ENCODE measurements at places on chromosomes 1 and 21. TPM values are rescaled to one million over a fixed set of nuclear protein-coding genes. Genes with fewer than 3 reads are reported as not detected.

Gene TRPM2
- total RNA-seq = 28.1 TPM

Gene TMEM61
- 4.4 TPM for total RNA-seq

Gene ST6GALNAC5
- total RNA-seq = 1.2 TPM

Gene SH2D1B
- 0.12 TPM for total RNA-seq

Gene CLCA4
- not detected for total RNA-seq

Gene MCOLN3
- 10.7 TPM for total RNA-seq

Gene INSRR
- total RNA-seq = not detected

Gene PLA2G2A
- total RNA-seq = not detected

Gene FCRLB
- total RNA-seq = 1.0 TPM

Gene TXNIP
- total RNA-seq = 2.5 TPM

Gene DYNLT5
- total RNA-seq = not detected

Gene LY9
- 0.22 TPM for total RNA-seq

Gene MCOLN2
- 11.3 TPM for total RNA-seq

Gene HPCAL4
- 5.2 TPM for total RNA-seq

Gene TEKT2
- total RNA-seq = not detected

Gene TMEM240
- total RNA-seq = 2.3 TPM

Gene MIXL1
- not detected for total RNA-seq

Gene ZBTB8B
- total RNA-seq = 0.25 TPM

Gene S100A9
- 0.59 TPM for total RNA-seq

Gene FTCD
- total RNA-seq = 2.5 TPM

Data from HCT116 (cell line).